ENCODE measurements at places on chromosomes 5 and 9.

DNA sequence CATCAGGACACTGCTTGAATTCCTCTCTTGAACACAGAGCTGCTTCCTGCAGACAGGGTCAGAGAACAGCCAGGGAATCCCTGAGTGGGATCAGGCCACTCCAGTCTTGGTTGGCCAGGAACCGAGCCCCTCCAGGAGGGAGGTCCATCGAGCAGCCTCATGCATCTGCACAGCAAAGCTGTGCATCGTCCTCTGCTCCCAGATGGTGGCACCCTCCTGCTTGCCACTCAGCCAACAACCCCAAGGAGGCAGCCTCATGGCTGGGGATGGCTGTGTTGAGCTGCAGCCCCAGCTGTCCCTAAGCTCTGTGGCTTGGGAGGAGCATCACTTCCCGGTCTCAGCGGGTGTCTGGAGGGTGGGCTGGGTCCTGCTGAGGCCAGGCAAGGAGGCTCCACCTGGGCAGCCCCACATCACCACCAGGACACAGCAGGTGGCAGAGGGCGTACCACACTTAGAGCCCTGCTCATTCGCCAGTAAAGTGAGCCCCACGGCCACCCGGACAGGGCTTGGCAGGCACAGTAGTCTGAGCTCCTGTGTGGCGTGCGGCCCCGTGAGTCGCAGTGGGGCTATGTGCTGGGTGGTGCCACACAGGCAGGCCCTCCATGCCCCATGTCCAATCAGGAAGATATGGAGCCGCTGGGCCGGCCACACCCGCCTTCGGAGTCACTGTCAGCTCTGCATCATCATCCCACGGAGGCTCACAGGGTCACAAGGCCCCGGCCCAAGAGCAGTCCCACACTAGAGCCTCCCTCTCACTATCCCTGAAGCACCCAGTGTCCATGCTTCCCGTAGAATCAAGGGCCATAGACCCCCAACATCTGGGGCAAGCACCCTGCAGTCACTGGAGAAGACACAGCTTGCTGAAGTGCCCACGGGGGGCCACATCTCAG is 11.9 kb downstream of the LPCAT1 start:
- DNase-seq, result no peak

- no peak for DNase-seq
Measured at GRCh38 chr9:127919253-127919815, 2.5 kb upstream of the ST6GALNAC4 start.

DNA sequence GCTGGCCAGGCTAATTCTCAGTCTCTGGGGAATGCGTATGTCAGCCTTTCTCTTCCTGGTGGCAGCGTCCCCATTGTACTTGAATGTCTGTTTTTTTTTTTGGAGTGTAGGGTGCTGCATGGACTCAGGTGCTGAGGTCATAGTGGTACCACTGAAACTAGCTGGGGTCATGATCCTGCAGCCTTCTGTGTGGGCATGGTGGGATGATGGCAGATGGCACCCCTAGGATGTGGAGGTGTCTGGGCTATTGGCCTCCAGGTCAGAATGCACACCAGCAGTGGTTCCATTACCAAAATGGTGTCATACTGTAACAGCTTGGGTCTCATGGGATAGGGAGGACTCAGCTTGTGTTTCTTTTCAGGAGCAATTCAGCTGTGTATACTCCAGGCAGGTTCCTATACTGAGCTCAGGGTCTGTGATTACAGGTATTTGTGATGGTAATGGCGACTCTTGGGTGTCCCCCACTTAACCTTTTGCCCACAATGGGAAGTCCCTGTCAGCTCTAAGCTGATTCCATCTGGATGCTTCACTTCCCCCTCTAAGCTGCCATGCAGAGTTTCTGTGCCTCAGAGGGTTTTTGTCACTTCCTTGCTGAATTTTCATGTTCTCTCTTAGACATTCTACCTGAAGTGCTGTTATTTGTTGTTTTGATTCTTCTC is 17.9 kb downstream of the HSD17B4 start:
- no peak for DNase-seq

GRCh38 chr9:81417299-81417675 is 272.1 kb downstream of the TLE1 start:
- DNase-seq, result no peak

GRCh38 chr5:56601641-56602071 is 213.7 kb upstream of the MAP3K1 start:
- no peak for DNase-seq

- no peak for DNase-seq
Measured at GRCh38 chr5:9540791-9541190, 5.1 kb downstream of the SEMA5A start.

DNA sequence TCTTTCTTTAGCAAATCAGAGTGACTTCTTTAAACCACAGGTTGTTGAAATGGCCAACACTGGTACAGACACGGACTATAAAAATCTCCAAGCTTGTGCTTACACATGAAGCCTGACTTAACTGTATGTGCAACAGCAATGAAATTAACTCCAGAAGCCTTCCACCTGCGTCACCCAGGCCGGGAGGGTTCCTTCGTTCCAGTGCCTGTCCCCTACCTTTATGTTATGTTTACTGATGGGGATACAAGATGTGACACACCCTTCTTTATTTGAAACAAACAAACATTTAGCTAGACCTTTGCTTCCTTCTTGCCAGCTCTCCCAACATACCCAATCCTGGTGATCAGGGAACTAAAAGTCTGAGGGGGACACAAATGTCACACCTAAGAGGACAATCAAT is 66.0 kb downstream of the GOLPH3 start:
- DNase-seq, result no peak

DNA sequence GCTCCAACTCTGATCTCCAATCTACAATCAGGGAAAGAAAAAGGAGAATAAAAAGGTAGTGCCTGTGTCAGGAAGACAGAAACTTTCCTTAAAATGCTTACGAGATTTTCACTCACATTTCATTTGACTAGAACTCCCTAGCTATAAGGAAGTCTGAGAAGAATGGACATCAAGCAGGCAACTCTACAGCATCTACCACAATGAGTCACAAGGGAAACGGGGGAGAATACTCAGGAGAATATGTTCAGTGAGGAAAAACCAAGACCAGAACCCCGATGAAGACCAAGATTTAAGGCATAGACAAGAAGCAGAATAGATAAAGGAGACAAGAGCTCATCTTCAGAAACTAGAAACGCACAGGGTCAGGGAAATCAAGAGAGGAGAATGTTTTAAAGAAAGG is 9.0 kb upstream of the SETD9 start:
- no peak for DNase-seq

GRCh38 chr5:121640298-121640697 is 211.4 kb upstream of the FTMT start:
- no peak for DNase-seq

- DNase-seq, result no peak
Measured at GRCh38 chr5:136710834-136711233, 345.5 kb upstream of the TRPC7 start.

- no peak for DNase-seq
Measured at GRCh38 chr9:86772635-86772993, 174.7 kb downstream of the GAS1 start.

GRCh38 chr9:22682961-22683699 is 236.5 kb downstream of the DMRTA1 start:
- DNase-seq, result no peak

- peak; percentile 42 for DNase-seq
Measured at GRCh38 chr5:96997265-96997859, 61.5 kb downstream of the LNPEP start.

- DNase-seq, result peak; percentile 22
Measured at GRCh38 chr9:83061990-83062650, 822 bp downstream of the RASEF start.

GRCh38 chr5:138942066-138942465 is 66.9 kb upstream of the LRRTM2 start:
- DNase-seq, result no peak

GRCh38 chr9:22244139-22245011 is 202.2 kb upstream of the DMRTA1 start:
- peak; percentile 7 for DNase-seq

- peak; percentile 76 for DNase-seq
Measured at GRCh38 chr9:120877276-120878034, 467 bp upstream of the PHF19 start.

GRCh38 chr9:24218656-24219055 is 327.0 kb downstream of the IZUMO3 start:
- no peak for DNase-seq

GRCh38 chr9:89604729-89605464 is at the start of gene GADD45G:
GADD45G (plus strand) TSS chr9:89605012; CDS start chr9:89605122, 110 bp downstream.
- peak; percentile 84 for DNase-seq

Measured in hindlimb muscle (tissue), 1 donor.